ENCODE measurements at places on chromosomes 4 and X.

DNA sequence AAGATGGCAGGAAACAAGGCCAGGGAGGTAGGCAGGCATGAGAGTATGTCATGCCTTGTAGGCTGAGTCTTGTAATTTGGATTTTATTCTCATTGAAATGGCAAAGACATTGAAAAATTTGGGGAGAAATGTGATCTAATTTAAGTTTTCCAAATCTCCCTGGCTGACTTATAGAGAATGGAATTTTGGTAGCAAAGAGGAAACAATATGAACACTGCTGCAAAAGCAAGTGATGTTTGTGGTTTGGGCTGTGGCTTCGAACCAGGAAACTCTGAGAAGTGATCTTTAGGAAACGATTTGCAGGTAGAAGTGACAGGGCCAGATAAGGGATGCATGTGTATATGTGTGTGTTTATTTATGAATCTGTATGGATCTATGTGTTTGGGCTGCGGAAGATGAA lies 35.6 kb downstream of the ARSJ start:
- DNase-seq, result peak; percentile 9
- H3K4me1 ChIP-seq, result peaks cover 7% of the 10 kb centered on the region
- H3K4me3 ChIP-seq, result no peak overlapping the region
- H3K36me3 ChIP-seq, result no peaks in the 10 kb centered on the region
- no peak overlapping the region for H3K27ac ChIP-seq
- H3K27me3 ChIP-seq, result no peaks in the 10 kb centered on the region

DNA sequence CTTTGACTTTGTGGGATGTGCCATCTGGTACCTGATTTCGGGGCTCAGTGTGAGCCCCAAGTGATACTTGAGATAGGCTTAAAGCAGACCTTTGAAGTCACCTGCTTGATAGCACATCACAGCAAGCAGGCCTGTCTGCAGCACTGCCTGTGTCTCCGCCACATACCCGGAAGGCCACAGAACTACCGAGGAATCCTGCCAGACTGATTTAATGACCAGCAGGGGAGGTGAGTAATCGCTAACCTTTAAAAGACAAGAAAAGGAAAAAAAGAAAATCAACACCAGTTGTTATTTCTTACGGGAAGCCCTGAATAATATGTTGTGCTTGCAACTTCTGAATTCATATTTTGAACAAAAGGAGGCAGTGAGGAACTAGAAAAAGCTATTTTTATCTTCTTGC lies 6.8 kb downstream of the PTCHD1 start:
- no peaks in the 10 kb centered on the region for H3K27me3 ChIP-seq
- no peaks in the 10 kb centered on the region for H3K36me3 ChIP-seq
- H3K4me1 ChIP-seq, result no peaks in the 10 kb centered on the region

GRCh38 chrX:43939187-43939926 lies 33.8 kb downstream of the NDP start:
- H3K27me3 ChIP-seq, result no peaks in the 10 kb centered on the region
- DNase-seq, result no peak
- H3K4me1 ChIP-seq, result no peaks in the 10 kb centered on the region
- no peak overlapping the region for H3K27ac ChIP-seq

GRCh38 chrX:940691-941090 lies 271.8 kb downstream of the CRLF2 start:
- H3K4me1 ChIP-seq, result no peaks in the 10 kb centered on the region
- DNase-seq, result no peak
- no peaks in the 10 kb centered on the region for H3K36me3 ChIP-seq
- no peaks in the 10 kb centered on the region for H3K27me3 ChIP-seq

DNA sequence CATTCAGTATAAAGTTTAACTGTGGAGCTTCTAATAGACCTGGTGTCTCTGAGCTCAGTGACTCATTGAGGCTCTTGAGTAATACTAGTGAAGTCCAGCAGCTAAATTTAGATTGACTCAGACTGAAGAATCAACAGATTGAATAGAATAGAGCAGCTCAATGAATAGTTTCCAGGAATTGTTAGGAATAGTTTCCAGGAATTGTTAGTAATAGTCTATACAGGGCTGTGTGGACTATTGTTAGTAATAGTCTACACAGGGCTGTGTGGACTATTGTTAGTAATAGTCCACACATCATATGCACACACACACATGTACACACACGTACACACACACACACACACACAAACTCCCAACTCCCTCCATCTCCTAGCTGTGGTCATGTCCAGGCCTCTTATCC lies 3.0 kb downstream of the GIMD1 start:
- no peak overlapping the region for H3K4me3 ChIP-seq
- no peaks in the 10 kb centered on the region for H3K36me3 ChIP-seq
- DNase-seq, result no peak
- no peaks in the 10 kb centered on the region for H3K4me1 ChIP-seq
- no peaks in the 10 kb centered on the region for H3K27me3 ChIP-seq
- H3K27ac ChIP-seq, result no peak overlapping the region

- no peak overlapping the region for H3K4me3 ChIP-seq
- no peak for DNase-seq
- no peak overlapping the region for H3K27ac ChIP-seq
- peaks cover 32% of the 10 kb centered on the region for H3K4me1 ChIP-seq
- no peaks in the 10 kb centered on the region for H3K36me3 ChIP-seq
Measured at GRCh38 chr4:142547974-142548373, 298.1 kb downstream of the INPP4B start.

GRCh38 chr4:185120631-185120946 lies 22.5 kb upstream of the SLC25A4 start:
- no peak overlapping the region for H3K27ac ChIP-seq
- H3K4me1 ChIP-seq, result no peaks in the 10 kb centered on the region
- no peak overlapping the region for H3K4me3 ChIP-seq
- H3K27me3 ChIP-seq, result no peaks in the 10 kb centered on the region
- DNase-seq, result no peak
- H3K36me3 ChIP-seq, result no peaks in the 10 kb centered on the region

DNA sequence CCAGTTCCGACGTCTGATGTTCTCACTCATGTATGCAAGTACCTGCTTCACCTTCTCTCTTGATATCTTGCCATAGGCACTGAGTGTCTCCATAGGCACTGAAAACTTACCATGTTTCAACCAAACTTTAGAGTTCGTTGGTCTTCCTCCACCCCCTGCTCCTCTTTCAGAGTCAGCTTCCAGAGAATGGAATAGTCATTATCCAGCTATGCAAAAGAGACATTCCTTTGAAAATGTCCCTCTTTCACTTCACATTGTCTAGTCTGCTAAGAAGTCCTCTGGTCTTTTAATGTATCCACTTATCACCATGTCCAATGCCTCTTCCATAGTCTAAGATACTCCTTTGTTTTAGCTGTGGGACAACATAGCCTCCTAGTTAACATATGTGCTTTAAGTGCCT lies 566.0 kb upstream of the TENM3 start:
- DNase-seq, result no peak
- no peak overlapping the region for H3K27ac ChIP-seq
- H3K27me3 ChIP-seq, result no peaks in the 10 kb centered on the region
- H3K4me3 ChIP-seq, result no peak overlapping the region

DNA sequence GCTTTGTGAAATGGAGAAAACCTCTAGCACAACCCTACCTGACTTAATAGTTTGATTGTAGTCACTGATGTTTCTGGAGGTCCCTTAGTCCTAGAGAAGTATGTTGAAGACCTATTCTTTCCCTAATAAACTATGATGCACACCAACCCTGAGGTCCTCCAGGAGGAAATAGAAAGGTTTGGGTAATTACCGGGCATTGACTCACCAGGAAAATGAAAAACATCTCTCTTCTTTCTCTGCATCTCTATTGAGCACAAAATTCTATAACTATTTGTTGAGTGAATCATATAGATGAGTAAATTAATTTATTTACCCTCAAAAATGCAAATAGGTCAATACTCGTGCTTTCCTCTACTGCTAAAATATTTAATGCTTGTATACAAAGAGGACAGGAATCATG lies 582.4 kb upstream of the FAM241A start:
- H3K4me1 ChIP-seq, result no peaks in the 10 kb centered on the region
- no peak overlapping the region for H3K4me3 ChIP-seq
- no peaks in the 10 kb centered on the region for H3K27me3 ChIP-seq

- no peaks in the 10 kb centered on the region for H3K4me1 ChIP-seq
- no peak for DNase-seq
- no peak overlapping the region for H3K4me3 ChIP-seq
Measured at GRCh38 chrX:25198891-25199290, 183.1 kb upstream of the ARX start.

All from naive thymus-derived CD4-positive, alpha-beta T cell (primary cell).